Pons (tissue), 1 donor: ENCODE measurements at places on chromosomes 7 and 10.

- no peak for DNase-seq
These were observed 17.4 kb upstream of the CEP41 start for GRCh38 chr7:130458257-130458656.

GRCh38 chr10:78707745-78708144 lies 361.0 kb upstream of the ZMIZ1 start:
- no peak for DNase-seq

DNA sequence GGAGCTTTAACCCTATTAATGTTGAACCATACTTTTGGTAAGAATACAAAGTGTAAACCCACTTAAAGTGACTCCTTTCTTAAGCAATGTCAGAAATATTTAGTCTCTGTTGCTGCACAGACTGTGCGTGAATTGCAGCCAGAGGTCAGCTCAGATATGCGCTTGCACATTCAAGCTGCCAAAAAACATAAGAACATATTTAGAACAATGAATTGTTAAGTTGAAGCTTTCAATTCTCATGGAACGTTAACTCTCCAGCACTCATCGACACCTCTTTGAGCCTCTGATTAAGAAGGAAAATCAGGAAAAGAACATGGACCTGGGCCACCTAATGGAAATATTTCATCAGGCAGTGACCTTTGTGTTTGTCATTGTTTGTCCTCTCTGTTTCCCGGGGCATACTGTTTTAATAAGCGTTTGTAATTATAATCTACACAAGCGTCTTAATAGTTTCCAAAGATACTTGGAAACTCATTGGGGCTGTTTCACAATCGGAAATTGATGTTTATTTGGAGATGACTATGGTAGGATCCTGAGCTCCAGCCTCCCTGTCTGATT lies 193.0 kb upstream of the CELF2 start:
- no peak for DNase-seq

DNA sequence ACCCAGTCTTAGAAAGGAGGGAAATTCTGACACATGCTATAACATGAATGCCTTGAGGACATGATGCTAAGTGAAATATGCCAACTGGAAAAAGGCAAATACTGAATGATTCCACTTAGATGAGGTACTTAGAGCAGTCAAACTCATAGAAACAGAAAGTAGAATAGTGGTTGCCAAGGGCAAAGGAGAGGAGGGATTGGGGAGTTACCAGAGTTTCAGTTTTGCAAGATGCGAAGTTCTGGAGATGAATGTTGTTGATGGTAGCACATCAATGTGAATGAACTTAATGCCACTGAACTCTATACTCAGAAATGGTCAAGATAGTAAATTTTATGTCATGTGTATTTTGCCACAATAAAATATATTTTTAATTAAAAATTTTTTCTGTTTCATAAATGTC lies 38.9 kb downstream of the DRGX start:
- no peak for DNase-seq

DNA sequence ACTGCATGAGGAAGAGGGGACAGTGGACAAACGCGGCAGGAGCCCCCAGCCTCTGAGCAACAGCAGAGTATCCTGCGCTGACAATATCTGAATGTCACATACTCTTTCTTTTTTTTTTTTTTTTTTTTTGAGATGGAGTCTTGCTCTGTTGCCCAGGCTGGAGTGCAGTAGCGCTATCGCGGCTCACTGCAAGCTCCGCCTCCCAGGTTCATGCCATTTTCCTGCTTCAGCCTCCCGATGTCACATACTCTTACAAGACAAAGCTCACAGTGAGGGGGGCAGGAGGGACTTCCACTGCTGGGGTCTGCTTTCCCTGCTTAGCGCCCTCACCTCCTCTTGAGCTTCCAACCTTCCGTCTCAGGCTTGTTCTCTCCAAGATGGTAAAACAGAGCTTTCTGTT lies 51.2 kb upstream of the TNS3 start:
- no peak for DNase-seq

DNA sequence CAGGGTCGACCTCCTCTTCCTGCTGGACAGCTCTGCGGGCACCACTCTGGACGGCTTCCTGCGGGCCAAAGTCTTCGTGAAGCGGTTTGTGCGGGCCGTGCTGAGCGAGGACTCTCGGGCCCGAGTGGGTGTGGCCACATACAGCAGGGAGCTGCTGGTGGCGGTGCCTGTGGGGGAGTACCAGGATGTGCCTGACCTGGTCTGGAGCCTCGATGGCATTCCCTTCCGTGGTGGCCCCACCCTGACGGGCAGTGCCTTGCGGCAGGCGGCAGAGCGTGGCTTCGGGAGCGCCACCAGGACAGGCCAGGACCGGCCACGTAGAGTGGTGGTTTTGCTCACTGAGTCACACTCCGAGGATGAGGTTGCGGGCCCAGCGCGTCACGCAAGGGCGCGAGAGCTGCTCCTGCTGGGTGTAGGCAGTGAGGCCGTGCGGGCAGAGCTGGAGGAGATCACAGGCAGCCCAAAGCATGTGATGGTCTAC lies 46.9 kb downstream of the VWA2 start:
- no peak for DNase-seq

GRCh38 chr10:132229834-132230556 lies 43.2 kb downstream of the DPYSL4 start:
- DNase-seq, result no peak

DNA sequence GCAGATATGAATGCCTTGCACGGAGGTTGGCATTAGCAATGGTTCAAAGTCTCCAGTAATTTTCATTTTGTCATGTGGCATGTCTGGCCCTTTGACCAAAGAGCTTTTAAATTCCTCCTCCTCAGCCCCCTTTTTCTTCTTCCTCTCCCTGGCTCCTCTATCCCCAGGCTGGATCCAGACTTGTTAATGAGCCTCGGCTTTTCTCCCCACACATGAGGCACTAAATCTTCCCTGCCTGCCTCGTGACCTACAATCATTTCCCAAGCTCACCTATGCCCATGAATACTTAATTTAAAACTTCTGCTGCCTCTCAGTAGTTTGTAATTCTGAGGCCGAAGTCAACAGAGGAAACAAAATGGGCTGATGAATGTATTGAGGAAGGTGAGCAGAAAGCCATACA lies 23.3 kb upstream of the LRRC4 start:
- DNase-seq, result no peak

DNA sequence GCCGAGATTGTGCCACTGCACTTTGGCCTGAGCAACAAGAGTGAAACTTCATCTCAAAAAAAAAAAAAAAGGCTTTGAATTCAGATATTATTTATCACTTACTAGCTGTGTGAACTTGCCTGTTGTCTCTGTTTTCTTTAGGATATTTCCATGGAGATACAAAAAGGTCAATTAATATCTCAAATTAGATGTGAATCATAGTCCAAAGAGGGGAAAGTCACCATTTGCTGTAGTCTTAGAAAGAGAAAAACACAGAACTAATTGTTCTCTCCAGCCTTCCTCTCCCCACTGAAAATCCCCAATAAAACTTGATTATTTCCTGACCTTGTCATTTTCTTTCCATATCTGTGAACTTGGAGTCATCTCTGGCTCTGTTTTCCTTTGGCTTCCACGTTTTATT lies 21.2 kb downstream of the HEPACAM2 start:
- DNase-seq, result no peak

DNA sequence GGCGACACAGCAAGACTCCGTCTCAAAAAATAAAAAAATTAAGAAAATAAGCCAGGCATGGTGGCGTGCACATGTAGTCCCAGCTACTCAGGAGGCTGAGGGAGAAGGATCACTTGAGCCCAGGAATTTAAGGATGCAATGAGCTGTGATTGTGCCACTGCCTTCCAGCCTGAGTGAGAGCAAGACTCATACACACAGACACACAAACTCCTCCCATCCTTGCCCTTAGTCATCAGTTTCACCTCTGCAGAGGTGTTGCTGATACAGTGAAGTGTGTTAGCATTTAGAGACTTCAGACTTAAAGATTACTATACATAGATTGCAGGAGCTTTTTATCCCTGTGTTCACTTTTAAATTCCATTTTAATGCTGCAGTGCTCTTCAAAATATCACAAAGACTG lies 5.5 kb upstream of the H2AZ2 start:
- no peak for DNase-seq

- no peak for DNase-seq
These were observed 57.4 kb downstream of the MINDY4 start for GRCh38 chr7:30828591-30828990.

DNA sequence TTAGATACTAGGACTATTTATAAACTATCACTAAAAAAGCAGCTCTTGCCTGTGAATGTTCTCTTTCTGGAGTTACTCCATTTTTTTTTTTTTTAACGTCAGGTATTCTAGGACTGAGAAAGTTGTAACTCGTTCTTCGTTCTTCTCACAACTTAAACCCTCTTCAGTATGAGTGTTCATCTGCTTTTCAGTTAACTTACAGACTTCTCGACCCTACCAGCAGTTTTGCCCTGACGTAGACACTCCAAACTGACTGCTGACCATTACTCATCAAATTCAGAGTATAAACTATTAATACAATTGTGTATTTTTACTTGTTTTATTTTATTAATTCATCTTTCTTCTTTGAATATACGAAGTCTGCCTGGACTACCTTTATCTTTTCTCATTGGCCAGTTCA lies 353.1 kb downstream of the GPR37 start:
- no peak for DNase-seq

DNA sequence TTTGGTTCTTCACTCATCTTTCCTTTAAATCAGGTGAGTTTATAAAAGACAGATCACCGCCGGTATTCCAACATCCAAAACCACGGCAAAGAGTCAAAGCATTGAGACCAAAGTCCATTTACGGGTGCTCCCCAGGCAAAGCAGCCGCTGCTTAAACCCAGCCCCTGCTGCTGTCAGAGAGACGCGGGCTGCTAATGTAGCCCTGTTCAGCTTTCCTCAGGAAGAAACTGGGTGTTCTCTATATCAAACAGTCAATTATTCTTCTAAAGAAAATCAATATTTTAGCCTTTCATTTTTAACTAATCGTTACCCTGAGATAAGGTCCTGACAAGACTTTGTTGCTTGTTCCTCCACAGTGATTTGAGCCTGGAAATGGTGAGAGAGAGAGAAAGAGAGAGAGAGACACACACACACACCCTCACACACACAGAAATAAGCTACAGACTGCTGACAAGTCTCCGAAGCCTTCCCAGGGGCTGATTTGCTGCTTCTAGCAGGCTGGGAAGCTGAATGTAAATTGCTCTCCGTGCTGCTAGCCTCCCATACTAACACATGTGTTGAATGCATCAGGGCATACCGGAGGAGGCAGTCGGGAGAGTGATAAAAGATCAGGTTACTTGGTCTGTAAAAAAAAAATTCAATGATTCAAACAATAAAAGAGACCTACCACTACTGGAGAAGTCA lies 183.0 kb upstream of the ANK3 start:
- DNase-seq, result peak; percentile 62

DNA sequence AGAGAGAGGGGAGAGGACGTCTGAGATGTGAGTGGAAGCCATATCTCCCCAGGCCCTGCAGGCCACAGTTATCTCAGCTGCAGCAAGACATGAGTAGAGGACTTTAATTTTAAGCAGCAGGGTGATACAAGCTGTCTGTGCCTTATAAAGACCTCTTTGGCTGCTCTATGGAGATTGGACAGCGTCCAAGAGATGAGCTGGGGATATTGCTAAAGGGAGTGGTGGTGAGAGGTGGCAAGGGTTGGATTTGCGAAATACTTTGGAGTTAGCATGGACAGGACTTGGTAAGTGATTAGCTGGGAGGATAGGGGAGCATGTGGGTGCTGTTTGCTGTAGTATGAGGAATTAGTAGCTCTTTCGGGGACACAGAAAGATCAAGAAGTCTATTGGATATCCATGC lies 191.8 kb downstream of the CACNB2 start:
- no peak for DNase-seq

GRCh38 chr7:43232366-43232765 lies 119.9 kb downstream of the HECW1 start:
- no peak for DNase-seq

- DNase-seq, result no peak
These were observed 13.9 kb downstream of the PLEKHA1 start for GRCh38 chr10:122388287-122388997.

GRCh38 chr7:130970696-130971095 lies 236.7 kb upstream of the KLF14 start:
- no peak for DNase-seq

- no peak for DNase-seq
These were observed 29.9 kb downstream of the MYL10 start for GRCh38 chr7:101598986-101599771.

DNA sequence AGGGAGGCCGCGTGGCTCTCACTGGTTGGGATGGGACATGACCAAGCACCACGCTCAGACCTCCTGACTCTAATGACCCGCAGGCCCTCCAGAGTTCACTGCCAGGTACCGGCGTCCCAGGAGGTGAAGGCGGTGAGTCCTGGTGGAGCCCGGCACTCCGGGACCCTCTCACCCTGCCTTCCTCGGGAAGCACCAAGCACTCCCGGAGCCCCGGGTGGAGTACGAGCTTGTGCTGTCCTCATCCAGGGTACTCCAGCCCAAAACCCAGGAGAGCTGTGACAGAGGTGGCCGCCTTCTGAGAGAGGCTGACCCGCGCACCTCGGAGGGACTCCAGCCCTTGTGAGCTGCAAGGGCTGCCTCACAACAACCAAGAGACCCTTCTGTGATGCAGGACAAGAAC lies 9.4 kb downstream of the MAD1L1 start:
- DNase-seq, result no peak

GRCh38 chr7:130022115-130022514 lies 29.1 kb downstream of the ZC3HC1 start:
- no peak for DNase-seq

DNA sequence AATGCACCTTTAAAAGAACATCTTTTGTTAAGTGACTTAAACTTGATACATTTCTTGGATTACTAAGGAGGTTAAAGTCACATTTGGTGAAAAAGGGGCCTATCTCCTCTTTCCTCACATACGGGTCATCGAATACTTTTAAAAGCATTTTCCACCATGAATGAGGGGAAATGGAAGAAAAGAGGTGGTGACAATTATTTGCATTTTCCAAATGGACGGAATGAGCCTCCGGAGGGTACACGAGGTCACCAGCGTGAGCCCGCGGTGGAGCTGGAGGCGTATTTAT lies 1.0 kb upstream of the BMPR1A start:
- no peak for DNase-seq

DNA sequence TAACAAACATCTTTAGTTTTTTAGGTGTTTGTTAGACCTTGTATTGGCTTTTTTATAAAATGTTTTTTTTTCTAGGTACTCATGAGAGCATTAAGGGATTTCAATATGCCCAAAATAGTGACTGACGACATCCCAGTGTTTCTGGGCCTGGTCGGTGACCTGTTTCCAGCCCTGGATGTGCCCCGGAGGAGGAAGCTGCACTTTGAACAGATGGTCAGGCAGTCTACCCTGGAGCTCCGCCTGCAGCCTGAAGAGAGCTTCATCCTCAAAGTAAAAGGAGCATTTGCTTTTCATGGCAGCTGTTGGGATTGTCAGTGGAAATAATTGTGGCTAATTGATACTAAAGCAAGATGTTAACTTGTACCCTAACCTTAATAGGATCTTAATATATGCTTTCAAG lies 161.5 kb downstream of the DNAH11 start:
- no peak for DNase-seq

GRCh38 chr10:62491597-62491996 lies 117.4 kb downstream of the ZNF365 start:
- DNase-seq, result no peak
